HCT116 (cell line): ENCODE measurements at places on chromosomes 3 and 15. TPM values are rescaled to one million over a fixed set of nuclear protein-coding genes. Genes with fewer than 3 reads are reported as not detected.

DNA sequence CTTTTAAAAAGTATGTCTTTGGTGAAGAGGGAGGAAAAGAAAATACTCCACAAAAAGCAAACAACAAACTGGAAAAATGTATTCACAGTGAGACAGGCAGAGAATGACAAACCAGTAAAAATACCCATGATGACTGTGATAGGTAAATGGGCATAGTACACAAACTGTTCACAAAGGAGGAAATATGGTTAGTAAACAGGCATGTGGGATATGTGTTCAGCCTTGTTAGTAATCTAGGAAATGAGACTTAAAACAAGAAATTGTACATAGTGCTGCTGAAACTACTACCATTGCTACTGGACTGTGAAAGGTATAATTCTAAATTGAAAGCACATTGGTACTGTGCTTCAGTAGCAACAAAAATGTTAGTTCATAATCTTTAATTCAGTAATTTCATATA, 50.1 kb downstream of the UBE2E2 start:
- DNase-seq: no peak

Gene HMCES
- 78.9 TPM for total RNA-seq

GRCh38 chr3:9590282-9590791, 36.7 kb upstream of the LHFPL4 start:
- DNase-seq: no peak

Gene COL7A1
- 11.4 TPM for total RNA-seq

DNA sequence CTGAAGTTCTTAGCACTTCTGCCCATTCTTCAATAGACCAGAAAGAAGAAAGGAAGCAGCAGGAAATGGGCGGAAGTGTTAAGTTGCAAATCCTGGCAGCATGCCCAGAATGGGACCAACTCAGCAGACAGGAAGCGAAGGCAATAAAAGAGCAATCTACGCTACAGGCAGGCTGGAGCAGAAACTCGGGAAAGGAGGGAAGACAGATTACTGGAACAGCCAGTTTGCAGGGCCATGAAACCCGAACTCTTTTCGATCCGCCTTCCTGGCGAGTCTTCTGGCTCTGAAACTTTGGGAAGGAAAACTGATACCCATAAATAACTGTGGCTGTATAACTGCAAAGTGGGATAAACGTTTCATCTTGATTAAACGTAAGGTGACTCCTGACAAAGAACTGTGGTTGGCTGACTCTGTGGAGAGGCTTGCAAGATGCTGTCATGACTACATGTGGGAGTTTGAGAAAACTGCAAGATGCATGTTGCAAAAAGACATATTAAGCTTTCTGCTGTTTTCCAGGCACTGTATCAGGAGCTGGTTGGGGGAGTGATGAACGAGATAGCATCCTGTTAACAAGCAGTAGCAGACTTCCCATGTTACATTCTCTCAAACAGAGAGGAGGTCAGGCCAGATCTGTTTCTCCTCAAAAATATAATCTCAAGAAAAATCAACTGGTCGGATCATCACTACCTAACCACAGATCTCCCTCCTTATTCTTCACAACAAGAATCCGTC, 67.8 kb downstream of the FMN1 start:
- DNase-seq: peak; percentile 72

Gene EOMES
- total RNA-seq: 1.4 TPM

DNA sequence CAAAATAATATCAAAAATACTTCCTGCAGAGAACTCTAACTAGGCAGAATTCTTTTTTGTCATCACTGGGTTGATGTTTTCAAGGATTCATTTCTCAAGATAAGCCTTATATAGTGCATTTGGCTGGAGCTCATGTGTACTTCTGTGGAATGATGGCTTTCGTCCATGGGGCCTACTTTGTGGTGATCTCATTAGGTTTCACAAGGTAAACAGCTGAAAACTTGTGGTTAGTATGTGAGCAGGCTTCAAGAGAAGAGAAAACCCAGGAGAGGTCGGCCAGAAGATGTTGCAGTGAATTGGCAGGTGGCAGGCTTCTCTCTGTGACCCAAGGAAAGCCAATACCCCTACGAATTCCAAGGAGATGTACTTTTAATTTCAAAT, 121.4 kb upstream of the PHLDB2 start:
- DNase-seq: no peak

DNA sequence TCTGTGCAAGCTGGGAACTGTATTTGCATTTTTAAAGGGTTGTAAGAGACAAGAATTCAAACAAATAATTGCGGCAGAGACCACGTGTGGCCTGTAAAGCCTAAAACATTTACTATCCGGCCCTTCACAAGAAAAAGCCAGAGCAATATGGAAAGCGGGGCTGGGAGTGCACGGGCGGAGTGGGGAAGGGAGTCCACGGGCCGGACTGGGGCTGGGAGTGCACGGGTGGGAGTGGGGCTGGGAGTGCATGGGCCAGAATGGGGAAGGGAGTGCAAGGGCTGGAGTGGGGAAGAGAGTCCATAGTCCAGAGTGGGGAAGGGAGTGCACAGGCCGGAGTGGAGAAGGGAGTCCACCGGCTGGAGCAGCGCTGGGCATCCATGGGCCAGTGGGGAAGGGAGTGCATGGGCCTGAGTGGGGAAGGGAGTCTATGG, 41.2 kb downstream of the KLF15 start:
- DNase-seq: no peak

Gene FSTL1
- 20.7 TPM for total RNA-seq

Gene COL8A1
- 0.07 TPM for total RNA-seq

- no peak for DNase-seq
Observed at GRCh38 chr3:14921811-14922705, 25.3 kb upstream of the NR2C2 start.

Gene SUCNR1
- 0.17 TPM for total RNA-seq

DNA sequence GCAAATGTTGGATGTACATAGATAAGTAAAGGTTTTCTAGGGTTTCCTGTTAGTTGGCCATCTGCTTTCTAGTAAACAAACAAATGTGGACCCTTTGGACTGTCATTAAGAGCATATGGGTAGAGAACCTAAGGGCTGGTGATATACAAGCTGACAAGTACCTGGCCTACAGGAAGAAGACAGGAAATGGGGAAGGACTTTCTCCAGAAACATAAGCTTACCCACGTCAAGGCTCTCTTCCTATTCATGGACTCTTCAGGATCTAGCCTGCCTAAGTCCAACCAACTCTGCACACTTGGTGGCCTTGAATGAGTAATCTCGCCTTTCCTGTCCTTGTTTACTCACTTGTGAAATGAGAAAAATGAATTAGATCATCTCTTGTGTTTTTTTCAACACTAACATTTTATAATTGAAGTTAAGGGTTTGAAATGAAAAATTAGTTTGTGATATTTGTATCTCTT, 22.2 kb upstream of the GOLIM4 start:
- DNase-seq: no peak

GRCh38 chr3:177904621-177905020, 631.6 kb upstream of the KCNMB2 start:
- DNase-seq: no peak

GRCh38 chr15:95208071-95208470, 976.7 kb downstream of the MCTP2 start:
- no peak for DNase-seq

- DNase-seq: no peak
Observed at GRCh38 chr15:95087253-95087609, 855.9 kb downstream of the MCTP2 start.

Gene HES1
- 32.9 TPM for total RNA-seq

DNA sequence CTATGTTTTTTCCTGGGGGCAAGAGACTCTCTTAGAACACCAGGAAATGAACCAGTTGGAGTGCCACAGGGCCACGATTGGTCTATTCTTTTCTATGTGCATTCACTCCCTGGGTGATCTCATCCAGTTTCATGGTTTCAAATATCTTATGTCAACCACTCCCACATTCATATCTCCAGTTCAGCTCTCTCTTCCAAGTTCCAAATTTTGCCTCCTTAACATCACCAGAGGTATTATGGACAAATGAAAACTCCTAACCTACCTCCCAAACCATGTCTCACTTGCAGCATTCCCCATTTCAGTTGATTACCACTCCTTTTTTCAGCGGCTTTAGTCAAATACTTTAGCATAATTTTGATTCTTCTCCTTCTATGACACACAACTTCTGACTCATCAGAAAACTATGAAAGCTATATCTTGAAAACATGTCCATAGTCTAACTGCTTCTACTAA, 203.1 kb upstream of the SEMA6D start:
- DNase-seq: no peak

DNA sequence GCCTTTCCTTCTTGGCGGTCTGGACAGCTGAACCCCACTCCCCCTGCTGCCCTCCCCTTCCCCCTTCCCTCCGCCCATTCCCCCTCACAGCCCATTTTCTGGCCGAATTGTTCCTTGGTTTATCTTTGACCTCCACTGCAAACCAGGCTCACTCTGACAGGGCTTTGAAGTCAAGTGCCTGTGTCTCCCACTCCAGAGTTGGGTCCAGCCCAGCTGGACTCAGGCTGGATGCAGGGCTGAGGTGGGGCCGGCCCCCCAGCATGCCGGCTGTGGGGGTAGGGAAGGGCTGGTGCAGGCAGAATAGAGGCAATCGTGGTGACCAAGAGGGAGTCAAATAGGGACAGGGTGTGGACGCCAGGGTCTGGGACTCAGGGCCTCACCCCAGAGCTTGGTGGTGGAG, 57.0 kb upstream of the MRPS22 start:
- no peak for DNase-seq

DNA sequence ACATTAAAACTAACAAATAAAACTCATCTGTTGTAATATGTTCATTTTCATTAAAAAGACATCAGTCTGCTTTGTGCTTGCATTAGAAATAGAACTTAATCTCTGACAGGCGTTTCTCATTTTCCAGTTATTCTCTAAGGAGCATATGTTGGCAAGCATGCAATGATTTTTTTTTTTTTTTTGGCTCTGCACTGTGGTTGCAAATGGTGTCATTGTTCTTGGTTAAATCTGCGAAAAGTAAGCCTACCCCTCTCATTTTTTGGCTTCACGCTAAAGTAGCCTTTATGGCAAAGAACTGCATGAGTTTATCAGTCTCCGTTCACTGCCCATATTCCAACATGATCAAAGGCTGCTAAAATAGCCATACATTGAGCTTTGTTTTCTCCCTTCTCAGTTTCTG, 403.2 kb downstream of the MECOM start:
- no peak for DNase-seq

Gene NUSAP1
- total RNA-seq: 146 TPM

DNA sequence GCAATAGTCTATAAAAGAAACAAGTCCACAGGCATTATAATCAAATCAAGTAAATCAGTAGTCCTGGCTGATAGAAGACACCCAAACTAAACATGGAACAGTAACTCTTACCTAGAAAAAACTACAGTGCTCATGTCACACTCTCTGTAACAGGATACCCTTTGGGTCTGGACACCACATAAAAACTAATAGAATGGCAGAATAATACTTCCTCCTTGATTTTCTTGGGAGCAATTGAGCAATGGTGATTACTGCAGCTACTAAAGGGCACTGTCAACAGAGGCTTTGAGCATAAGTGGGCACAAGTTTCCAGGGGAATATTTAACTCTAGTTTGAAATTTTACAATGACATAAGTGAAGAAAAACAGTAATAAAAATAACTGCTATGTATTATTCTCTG, 59.5 kb downstream of the GLB1 start:
- DNase-seq: no peak

- no peak for DNase-seq
Observed at GRCh38 chr3:15535732-15536131, 14.2 kb upstream of the COLQ start.

DNA sequence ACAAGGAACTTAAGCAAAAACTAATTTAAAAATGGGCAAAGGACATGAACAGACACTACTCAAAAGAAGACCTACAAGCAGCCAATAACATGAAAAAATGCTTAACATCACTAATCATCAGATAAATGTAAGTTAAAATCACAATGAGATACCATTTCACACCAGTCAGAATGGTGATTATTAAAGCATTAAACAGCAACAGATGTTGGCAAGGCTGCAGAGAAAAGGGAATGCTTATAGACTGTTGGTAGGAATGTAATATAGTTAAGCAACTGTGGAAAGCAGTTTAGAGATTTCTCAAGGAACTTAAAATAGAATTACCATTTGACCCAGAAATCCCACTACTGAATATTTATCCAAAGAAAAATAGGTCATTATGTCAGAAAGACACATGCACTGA, 482.2 kb downstream of the SQOR start:
- no peak for DNase-seq

DNA sequence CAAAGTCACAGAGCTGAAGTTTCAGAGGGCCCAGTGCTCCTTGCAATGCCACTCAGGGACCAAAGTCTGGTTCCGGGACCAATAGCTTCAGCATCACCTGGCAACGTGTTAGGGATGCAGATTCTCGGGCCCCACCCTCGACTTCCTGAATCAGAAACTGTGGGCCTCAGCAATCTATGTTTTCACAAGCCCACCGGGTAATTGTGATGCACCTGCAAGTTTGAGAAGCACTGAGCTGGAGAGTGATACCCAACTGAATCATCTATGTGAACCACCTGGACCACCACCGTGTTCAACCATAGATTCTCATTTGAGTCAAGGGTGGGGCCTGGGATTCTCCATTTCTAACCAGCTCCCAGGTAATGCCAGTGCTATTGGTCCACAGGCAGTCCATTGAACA, 55.7 kb downstream of the CORO2B start:
- DNase-seq: no peak

Gene GNAT1
- total RNA-seq: not detected
